Skeletal muscle cell (primary cell): ENCODE measurements at places on chromosomes 6 and 20.
A peak's percentile ranks its signal among the peaks of the same experiment; 100 is the strongest.

DNA sequence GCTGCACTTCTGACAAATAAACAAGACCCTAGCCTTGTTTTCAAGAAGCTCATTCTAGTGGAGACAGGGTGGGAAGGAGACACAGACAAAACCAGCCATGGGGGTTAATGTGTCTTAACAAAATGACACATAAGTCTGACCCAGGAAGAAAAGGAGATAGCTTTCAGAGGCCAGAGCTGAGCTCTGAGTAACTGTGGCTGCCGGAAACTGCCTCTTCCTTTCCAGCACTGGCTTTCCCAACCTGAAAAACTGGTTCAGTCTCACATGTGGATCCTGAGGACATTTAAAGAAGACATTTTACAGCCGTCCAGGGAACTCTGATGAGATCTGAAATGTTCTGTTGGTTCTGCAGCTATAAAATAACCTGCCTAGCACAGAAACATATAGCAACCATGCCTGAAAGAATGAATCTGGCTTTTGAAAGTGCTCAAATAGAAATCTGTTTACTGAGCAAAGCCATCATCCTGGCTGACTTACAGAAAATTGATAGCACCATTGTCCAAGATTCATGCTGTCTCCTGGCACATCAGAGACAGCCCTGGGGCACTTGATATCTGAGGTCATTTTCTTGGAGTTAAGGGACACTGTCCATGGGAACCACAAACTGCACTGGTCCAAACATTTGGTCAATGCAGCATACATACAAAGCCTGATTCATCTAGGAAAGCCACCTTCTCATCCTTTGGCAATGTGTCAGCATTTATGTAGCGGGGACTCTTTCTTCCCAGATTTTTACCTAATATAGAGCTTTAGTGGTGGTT is 83.2 kb upstream of the PAX1 start:
- no peak for DNase-seq

DNA sequence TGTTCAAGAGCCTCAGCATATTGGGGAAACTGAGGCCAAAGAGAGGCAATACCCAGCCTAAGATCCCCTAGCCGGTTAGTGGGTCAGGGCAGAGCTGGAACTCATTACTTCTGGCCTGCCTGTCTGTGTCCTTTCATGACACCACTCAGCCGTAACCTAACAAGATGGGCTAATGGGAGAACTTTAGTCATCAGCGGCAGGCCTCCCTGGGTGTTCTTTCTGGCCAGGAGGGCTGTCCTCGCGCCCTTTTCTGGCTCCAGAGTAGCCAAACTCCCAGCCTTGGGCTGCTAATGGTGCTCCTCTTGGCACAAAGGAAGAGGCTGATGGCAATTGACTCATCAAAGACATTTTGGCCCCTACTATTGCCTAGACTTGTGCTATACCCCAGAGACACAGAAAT is 76.6 kb downstream of the NCR2 start:
- DNase-seq, result no peak

- no peak for DNase-seq
Observed at GRCh38 chr6:127124172-127124571, 5.7 kb downstream of the RSPO3 start.

GRCh38 chr6:13446381-13446780 is 41.0 kb downstream of the GFOD1 start:
- DNase-seq, result no peak

GRCh38 chr6:37580176-37580955 is 80.7 kb upstream of the CCDC167 start:
- DNase-seq, result no peak

GRCh38 chr20:1130847-1131246 is 12.4 kb downstream of the PSMF1 start:
- DNase-seq, result no peak

DNA sequence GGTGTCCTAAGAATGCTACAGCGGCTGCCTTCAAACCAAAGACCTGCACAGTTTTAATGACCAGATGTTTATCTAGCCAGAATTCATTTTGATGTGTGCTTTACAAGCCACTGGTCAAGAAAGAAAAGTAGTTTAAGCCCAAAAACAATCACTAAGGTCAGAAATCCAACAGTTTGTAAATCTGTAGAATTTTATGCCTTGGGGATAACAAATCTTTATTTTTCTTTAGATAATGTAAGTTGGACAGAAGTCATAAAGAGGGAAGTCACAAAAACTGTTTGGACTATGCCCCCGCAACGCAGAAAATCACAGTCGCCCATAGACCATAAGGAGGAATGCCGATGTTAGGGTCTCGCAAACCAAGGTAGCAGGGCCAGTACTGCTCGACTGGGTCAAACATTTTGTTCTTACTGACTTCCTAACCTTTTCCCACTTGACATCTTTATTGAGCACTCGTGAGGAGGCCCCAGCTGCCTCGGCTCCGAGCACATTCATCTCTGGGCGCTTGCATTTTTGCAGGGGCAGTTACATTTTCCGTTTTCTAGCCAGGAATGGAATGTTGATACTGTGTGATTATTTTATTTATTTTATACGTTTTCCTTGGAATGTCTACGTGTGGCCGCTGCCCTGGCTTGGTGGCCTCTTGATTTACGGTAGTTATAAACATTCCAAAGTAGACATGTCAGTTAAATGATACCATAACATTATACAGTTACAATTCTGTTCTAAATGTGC is 56.7 kb upstream of the APCDD1L start:
- DNase-seq, result no peak

- DNase-seq, result no peak
Observed at GRCh38 chr20:41649489-41649888, 31.3 kb upstream of the CHD6 start.

DNA sequence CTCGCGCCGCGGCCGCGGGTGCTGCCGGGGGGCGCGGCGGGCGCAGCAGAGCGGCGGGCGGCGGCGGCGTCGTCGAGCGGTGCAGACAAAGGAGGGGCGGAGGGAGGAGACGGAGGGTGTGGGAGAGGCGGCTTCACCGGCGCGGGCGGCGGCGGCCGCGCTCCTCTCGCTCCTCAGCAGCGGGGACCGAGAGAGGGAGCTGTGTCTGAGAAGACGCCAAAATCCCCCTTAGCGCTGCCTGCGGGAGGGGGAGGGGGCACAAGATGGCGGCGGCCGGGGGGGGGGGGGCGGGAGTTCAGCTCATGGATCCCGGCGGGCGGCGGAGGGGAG is 296 bp downstream of the ADNP start:
- DNase-seq, result no peak

DNA sequence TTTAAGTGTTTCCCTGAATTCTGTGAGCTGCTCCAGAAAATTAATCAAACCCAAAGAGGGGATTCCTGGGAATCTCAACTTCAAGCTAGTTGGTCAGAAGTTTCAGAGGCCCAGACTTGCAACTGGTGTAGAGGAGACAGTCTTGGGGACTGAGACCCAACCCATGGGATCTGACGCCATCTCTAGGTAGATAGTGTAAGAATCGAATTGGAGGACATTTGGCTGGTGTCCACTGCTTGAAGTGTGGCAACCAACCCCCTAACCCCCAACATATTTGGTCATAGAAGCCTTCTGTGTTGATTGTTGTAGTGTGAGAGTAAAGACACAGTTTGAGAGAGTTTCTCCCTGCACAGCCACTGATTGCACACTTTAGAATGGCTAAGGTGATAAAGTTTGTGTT is 103.5 kb upstream of the CARMIL1 start:
- DNase-seq, result no peak

DNA sequence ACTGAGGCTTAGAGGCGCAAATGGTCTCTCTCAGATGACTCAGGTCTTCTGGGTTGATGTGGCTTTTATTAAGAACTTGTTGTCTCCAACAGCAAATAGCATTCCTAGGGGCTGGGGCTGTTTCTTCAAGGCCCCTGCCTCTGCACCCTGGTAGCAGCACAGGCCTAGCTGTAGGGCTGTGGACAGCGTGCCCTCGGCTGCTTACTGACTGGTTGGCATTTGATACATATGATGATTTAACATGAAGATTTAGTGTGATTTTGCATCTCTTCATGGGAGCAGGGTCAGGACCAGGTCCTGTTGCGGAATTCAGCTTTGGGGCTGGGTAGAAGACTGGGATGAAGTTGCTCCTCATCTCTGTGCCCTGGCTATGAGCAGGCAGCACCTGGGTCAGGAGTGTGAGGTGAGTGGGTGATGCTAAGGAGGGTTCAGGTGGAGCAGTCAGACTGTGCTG is 24.3 kb upstream of the IER3 start:
- DNase-seq, result no peak

DNA sequence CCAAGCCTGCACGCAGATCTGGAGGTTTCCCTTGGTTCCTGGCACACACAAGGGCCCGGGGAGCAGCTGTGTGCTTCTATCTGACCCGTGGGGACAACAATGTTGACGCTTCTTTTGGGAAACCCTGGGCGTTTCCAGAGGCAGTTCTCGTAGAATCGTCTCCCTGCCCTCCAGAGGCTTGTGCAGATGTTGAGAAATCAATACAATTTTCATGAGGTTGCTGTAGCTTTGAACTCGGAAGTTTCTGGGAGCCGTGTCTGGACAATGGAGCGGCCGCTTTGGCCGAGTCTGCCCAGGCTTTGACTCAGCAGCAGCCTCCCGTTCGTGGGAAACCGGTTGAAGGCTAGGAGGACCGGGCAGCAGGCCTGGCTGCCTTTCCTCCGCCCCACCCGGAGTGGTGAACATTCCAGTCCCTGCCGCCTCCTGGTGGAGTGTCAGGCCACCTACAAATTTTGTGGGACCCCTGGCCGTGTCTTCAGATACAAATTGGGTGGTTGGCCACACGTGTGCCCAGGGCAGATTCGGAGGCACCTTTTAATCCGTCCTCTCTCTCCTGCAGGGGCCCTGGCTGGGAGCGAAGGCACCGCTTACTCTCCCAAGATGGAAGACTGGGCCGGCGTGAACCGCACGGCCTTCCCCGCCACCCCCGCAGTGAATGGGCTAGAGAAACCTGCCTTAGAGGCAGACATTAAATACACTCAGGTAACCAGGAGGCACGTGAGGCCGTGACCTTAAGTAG is 2.7 kb downstream of the PAX1 start:
- DNase-seq, result no peak

GRCh38 chr6:148565321-148565926 is 181.4 kb upstream of the UST start:
- DNase-seq, result no peak

GRCh38 chr20:47361057-47361915 is 4.8 kb upstream of the ZMYND8 start:
- DNase-seq, result no peak

DNA sequence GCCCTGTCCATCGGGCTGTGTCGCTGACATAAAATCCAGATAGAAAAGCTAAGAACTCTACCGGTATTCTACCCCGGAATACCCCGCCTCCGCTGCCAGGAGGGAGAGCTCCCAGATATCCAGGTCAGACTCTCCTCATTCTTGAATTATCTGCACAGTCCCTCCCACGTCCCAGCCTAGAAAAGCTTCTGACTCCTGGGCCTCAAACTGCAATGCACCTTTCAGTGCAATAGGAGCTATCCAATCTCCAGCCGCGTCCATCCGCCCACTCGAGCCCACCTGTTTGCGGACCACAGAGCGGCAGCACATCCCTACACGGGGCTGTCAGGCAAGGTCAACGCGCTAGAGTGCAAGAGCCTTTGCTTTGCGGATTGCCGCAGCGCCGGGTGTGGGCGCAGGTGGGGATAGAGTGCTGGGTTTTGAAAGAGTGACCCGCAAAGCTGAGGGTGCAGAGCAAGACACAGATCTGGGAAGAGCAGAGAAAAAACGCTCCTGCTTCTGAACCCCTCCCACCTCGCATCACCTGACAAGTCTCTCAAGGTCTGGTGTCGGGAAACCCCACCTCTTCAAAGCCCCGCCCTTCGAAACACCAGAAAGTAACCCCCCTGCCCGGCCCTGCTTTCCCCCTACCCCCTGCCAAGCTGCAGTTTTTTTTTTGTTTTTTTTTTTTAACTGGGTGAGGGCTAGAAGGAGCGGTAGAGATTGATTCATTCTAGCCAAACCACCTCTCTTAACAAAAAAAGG is 1.3 kb downstream of the TAPBP start:
- DNase-seq, result no peak

DNA sequence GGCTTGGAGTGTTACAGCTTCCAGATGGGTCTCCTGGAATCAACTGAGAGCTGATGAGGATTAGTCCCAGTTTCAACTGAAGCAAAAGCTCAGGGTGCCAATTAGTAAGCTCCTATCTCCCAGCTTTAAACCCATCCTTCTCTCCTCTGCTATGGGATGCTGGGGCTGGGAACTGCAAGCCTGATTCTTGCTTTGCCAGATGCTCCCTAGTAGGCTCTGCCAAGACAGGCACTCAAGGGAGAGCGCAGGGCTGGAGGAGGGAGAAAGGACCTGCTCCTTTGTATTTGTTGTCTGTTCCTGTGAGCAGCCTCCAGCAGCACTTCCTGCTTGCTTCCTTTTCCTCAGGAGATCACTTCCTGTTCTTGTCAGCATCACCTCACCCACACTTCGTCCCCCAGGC is 309.7 kb downstream of the KIF16B start:
- no peak for DNase-seq

DNA sequence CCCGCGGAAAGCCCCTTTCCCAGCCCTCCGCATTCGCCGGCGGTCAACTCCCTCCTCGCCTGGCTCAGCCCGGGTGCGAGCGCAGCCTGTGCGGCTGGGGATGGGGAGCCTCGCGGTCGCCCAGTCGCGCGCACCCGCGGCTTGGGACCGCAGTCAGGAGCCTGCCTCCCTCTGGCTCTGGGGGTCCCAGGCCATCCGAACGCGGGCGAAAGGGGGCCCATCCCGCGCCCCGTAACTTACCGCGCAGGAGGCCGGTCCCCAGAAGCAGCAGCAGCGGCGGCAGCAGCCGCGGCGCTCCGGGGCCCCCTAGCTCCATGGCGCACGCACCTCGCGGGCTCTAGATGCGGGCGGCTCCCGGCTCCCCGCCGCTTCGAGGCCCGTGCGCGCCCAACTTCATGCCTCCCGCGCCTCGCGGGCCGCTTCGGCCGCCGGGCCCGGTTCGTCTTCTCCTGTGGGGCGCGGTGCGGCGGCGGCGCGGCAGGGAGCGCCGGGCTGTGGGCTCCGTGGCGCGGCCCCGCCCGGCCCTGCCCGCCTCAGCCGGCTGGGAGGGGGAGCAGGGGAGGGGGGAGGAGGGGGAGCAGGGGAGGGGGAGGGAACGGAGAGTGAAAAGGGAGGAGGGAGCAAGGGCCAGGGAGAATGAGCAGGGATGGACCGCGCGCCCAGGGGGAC is at the start of gene CHRNA4:
Gene CHRNA4 (minus strand): TSS at position 500 of the 669 bp plus-strand sequence. CDS start 184 bp downstream, at position 316.
- DNase-seq, result no peak

- no peak for DNase-seq
Observed at GRCh38 chr6:2460216-2460745, 214.9 kb upstream of the GMDS start.

DNA sequence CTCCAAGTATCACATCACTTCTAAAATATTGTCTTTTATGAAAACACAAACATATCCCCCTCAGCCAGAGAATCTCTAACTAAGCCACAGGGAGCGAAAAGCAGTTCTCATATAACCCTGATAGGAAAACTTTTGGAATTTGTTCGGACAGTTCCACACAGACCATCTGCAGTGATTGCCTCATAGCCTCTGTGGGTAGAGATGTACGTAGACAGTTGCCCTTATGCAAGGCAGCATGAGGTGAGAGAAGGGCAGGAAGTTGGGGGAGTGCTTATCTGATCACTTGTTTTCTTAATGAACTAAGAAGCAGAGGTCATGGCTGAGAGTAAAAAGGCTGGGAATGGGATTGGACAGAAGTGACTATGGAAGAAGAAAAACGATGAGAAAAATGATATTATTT is 39.6 kb downstream of the SLC23A2 start:
- DNase-seq, result peak; percentile 26

- no peak for DNase-seq
Observed at GRCh38 chr6:139877828-139878405, 503.5 kb upstream of the CITED2 start.
